ENCODE measurements at places on chromosomes 5 and 9.

DNA sequence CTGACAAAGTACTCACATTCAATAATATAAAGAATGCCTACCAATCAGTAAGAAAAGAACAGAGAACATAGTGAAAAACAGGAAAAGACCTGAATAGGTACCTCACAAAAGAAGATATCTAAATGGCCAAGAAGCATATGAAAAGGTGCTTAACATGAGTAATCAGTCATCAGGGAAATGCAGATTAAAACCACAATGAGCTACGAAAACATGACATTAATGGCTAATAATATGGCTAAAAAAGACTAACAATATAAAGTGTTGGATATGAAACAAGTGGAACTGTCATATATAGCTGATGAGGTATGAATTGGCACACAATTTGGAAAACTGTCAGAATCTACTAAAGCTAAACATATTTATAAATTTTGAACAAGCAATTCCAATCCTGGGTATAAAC lies 18.9 kb downstream of the DENND1A start:
- no peak for DNase-seq

DNA sequence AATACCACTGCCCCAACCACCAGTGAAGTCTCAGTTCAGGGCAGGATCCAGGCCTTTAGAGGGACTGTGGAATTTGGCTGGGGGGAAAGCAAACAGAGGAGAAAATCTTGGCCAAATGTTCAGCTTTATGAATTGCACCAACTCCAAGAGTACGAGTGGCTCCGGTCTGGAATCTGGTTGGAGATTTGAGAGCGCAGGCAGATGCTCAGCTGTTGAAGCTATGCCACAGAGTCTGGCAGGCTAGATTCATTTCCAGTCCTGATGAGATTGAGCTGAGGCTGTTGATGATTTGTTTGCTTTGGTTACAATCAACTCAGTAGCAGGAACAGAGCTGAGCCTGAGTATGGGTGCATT lies 9.1 kb upstream of the HSPB3 start:
- peak; percentile 21 for DNase-seq

DNA sequence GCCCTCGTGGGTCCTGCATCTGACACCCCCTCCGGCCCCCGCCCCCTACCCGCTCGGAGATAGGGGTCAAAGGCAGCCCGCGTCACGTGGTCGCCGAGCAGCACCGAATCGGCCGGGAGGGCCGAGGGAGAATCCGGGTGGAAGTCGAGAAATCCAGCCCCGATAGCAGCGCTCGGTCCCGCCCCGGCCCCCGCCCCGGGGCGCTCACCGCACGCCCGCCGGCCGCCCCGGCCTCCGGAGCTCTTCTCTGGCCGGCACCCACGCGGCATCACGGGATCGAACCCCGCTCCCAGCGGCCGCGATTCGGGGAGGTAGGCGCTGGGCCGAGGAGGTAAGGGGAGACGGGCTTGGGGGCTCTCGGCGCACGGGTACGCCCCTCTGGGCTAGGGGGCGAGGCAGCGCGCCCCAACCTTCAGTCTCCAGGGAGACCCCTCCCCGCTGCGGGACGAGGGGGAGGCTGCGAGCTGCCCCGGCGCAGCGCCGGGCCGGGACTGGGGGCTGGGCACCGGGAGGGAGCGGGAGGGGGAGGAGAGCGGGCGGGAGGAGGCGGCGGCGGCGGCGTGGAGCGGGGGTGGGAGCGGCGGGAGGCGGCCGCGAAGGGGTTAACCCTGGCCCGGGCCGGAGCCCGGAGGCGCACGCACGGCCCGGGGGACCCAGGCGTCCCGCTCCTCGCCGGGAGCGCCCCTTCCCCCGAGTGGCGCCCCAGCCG lies 22.1 kb upstream of the NDST1 start:
- DNase-seq, result peak; percentile 66

DNA sequence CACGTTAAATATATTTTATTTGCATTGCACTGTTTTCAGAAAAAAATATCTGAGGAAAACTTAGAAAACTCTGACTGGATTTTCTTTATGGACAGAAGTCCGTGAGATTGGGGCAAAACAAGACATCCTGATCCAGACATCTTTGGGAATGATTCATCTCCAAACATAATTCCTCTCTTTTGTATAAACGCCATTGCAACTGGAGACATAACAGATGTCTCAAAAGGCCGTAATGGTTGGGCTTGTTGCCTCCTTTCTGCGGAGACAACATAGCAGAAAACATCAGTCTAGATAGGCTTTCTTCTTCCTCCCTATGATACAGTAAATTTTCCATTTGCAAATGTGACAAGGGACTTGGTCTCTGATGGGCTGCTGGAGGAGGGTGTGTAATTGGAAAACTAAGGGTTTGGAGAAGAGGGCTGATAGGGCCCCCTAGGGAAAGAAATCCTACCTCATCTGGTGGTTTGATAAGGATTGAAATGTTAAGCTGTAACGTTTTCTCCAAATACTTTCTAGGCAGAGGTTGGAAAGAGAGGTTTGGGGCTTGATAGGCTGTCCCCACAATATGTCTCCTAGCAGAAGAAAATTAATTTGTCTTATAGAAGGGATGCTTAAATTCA lies 631.5 kb upstream of the ST8SIA4 start:
- DNase-seq, result peak; percentile 61

Data from fibroblast of skin of abdomen (primary cell).